Kidney epithelial cell (primary cell): ENCODE measurements at places on chromosomes 5 and 9.
A peak's percentile ranks its signal among the peaks of the same experiment; 100 is the strongest.

GRCh38 chr5:17400724-17401469 is 97.1 kb upstream of the TAF11L2 start:
- no peak for DNase-seq

DNA sequence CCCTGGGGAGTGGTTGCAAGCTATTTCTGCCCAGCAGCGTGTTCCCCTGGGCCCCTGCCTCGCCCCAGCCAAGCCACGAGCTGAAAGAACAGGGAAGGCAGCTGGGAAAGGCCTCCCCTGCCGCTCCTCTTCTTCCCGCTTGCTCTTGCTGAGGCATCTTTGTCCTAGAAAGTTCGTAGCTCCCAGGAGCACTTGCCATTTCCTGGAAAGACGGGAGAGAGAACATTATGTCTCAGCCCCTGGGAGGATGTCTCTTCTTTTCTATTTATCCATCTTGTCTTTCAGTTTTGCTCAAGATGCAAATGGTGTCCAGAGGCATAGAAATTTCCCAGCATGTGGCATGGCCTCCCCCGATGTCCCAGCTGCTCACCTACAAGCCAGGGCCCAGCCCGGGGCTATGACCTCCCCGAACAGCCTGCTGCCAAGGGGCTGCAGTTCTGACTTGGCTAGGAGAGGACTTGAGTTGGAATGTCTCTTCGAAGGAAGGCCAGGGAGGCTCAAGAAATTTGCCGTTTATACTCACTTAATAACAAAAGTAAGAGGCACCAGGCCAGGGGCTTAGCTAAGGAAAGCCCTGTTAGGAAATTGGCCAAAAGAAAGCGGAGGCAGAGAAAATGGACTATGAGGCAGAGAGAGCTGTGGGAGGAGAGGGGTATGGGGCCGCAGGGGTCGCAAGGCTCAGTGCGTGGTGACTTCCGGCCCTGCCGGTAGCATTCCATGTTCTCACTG is 87.3 kb downstream of the LIFR start:
- DNase-seq, result no peak

GRCh38 chr5:167912941-167913665 is 378.3 kb upstream of the WWC1 start:
- DNase-seq, result no peak

DNA sequence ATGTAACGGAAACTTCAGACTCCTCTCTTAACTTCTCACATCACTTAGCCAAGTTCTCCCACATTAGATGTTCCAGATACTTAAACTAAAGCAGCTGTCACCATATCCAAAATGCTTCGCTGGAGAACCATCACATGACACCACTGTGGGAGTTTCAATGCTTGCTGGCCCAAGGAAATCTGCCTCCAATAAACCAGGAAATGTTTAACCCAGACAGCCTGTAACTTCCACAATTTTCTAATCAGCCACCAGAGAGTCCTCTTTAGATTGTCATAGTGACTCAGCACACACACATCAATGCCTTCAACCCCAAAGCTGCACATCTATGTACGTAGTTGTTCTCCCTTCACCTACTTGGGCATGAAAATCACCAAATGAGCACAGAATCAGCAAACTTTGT is 118.7 kb downstream of the LPAR1 start:
- peak; percentile 57 for DNase-seq

- DNase-seq, result no peak
Observed at GRCh38 chr5:170305016-170305645, 7.6 kb upstream of the LCP2 start.

DNA sequence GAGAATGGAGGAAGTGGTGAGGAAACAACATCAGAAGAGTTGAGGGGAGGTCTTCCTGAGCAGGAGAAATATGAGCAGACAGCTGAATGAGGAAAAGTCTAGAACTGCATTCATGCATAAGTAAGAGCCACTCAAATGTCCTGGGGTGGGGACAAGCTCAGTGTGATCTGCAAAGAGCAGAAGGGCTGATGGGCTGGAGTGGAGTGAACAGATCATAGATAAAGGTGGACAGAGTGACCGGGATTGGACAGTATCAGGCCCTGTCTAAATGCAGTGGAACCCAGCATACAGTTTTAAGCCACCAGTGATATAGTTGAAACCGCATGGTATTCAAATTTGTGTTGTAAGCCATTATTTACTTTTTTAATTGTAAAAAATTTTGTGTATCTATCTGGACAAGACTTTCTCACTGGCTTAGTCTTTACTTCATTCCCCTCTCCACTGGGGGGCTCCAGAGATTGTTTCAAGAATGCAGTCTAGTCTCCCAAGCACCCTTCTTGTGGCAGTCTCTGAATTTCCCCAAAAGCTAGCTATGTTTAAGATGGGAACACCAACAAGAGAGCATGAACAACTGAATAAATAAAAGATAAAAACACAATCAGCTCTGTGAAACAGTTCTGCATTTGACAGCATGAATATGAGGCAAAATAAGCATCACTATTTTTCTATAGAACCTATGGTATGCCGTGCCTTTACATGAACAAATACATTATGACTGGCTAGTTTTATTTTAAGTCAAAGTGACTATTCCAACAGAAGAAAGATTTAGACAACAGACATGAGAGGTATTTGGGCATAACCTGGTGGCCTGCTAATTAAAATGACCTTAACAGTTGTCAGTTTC is 10.7 kb upstream of the STK32A start:
- no peak for DNase-seq

DNA sequence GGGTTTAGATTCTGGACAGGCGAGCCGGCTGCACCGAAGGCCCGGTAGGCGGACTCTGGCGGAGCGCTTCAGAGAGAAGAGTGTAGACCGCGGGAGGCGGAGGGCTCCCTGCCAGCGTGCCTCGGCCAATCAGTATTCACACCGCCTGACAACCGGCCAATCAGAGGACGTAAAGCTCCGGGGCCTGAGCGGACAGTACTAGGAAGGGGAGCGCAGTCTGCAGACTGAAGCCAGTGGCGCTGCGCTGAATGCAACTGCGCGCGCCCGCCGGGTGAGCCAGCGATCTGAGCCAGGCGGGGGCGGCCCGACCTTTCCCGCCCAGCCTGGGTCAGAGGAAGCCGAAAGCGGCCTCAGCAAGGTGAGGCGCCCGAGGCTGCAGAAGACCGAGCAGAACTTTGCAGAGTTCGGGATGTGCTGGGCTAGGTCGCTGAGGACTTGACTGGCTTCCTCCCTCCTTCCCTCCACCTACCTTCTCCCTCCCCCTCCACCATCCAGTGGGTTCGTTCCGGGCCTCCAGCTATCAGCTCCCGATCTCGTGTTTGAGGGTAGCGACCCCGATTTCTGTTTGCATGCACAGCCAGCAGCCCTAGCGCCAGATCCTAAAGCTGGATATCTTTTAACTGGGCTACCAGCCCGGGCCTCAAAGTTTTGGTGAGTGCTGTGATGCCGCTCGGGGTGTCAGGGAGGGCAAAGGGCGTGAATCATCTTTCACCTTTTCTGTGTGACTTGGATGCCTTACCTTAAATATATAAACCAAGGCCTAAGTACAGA is at the start of gene DMRT2:
TSS of gene DMRT2 (plus strand) at position 233 of the 771 bp plus-strand sequence. CDS start 1,257 bp downstream, outside the sequence.
- peak; percentile 67 for DNase-seq
